CD4-positive, alpha-beta memory T cell (primary cell): ENCODE measurements at places on chromosomes 5 and 9.

GRCh38 chr5:175457466-175457865 lies 13.5 kb upstream of the DRD1 start:
- DNase-seq = no peak

- DNase-seq = no peak
Measured at GRCh38 chr9:95284162-95285080, 33.1 kb downstream of the FANCC start.

GRCh38 chr9:4237748-4238511 lies 61.9 kb downstream of the GLIS3 start:
- DNase-seq = no peak

DNA sequence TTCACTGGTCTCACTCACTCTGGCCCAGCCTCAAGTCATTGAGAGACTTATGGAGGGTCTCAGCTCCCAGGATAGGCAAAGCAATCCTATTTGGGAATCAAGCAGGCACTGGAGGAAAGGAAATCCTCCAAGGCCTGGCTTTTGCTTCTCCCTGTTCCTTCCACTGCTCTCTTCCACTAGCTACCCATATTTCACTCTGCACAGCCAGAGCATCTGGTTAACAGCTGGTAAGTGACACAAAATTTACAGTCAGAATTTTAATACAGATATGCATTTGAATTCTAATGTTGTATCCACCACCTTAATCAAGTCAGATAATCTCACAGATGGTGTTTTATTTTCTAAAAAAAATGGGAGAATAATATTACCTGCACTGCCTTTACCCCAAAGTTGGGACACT lies 868 bp upstream of the C1QTNF2 start:
- DNase-seq = no peak
